ENCODE measurements at places on chromosomes 4 and X.

DNA sequence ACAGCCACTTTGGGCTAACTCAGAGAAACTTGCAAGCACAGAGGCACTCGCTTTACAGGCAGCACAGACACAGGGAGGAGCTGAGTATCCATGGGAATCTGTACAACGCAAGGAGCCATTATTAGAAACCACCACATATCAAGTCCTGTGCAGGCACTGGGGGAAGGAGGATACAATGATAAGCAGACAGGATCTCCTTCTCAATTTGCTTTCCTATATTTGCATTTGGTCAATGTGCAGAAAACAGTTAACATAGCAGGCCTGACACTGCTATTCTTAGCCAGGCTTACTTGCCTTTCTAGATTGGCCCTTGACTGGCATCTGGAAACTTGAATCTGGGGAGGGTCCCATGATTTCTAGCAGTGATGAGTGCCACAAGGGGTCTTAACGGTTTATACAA, 65.8 kb downstream of the TEC start:
- DNase-seq: no peak

- DNase-seq: no peak
Measured at GRCh38 chr4:57119054-57119651, 9.0 kb upstream of the IGFBP7 start.

DNA sequence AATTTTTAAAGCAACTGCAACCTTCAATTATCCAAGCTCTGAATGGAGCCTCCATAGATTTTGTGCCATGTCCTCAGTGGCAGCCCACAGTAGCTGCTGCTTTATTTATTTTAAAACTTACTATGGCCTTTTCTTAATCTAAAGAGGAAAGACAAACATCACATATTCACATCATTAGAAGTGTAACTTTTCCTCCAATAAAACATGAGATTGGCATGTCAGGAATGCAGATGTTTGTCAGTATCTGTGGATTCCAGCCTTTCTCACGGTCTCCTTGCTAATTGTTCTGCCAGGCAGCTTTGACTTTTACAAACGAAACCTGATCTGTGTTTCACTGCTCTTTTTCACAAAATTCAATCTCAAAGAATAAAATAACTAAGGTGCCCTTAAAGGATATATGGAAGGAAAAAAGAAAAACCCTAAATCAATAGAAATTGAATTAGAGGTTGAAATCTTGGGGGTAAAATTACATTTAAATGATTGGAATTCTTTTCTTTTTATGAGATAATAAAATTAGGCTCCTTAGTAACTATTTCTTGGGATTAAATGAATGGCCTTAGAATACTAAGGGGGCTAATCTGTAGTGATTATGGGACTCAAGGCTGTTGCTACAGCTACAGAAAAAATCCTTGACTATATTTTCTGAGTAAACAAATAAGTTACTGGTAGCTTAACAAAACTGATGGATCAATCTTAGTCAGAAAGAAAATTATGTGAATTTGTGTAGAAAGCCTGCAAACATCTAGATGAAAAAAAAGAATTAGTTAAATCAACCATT, 151.3 kb downstream of the RTL9 start:
- peak; percentile 2 for DNase-seq

- no peak for DNase-seq
Measured at GRCh38 chr4:73376976-73377375, 27.1 kb upstream of the ALB start.

DNA sequence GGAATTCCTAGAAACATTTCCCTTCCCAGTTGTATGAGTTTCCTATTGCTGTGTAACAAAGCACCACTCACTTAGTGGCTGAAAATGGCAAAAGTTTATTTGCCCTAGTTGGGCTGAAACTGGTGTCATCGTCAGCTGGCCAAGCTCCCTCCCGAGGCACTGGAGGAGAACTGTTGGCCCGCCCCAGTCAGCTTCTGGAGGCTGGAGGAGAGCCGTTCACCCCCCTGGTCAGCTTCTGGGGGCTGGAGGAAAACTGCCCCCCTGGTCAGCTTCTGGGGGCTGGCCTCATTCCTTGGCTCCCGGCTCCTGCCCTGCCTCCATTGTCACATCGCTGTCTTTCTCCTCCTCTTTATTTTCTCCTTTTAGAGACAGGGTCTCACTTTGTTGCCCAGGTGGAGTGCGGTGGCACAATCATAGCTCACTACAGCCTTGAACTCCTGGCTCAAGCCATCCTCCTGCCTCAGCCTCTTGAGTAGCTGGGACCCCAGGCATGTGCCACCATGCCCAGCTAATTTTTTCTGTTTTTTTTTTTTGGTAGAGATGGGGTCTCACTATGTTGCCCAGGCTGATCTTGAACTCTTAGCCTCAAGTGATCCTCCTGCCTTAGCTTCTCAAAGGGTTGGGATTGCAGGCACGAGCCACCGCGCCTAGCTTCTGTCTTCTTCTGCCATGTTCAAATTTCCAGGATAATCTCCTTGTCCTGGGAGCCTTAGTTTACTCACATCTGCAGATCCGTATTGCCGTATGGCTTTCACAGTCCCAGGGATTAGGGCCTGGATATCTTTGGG, 3.2 kb downstream of the RGS12 start:
- no peak for DNase-seq

- no peak for DNase-seq
Measured at GRCh38 chrX:106415276-106415895, 196.4 kb upstream of the RADX start.

- no peak for DNase-seq
Measured at GRCh38 chr4:137278431-137278830, 253.9 kb downstream of the PCDH18 start.

DNA sequence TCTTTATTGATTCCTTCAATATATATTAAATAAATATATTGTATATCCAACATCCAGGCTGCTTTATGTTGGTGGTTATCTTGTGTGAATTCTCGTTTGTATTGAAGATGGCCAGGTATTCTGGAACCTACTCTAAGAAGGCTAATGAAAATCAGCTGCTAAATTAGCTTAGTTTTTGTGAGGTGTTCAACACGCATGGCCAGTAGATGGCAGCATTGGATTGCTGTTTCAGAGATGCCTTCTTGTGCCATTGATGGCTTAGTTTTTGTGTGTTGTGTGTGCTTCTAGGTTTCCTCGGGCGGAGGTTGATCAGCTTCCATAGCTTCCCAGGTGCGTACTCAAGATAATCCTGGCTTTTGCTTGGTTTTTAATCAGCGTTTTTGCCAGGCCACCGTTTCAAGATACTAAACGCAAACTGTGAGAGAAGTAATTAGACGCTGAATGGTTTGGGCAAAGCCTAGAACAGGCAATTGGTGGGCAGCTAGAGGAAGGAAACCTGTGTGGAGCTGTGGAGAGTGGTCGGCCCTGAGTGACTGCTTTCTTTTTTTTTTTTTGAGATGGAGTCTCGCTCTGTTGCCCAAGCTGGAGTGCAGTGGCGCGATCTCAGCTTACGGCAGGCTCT, 15.1 kb downstream of the NOCT start:
- peak; percentile 39 for DNase-seq

DNA sequence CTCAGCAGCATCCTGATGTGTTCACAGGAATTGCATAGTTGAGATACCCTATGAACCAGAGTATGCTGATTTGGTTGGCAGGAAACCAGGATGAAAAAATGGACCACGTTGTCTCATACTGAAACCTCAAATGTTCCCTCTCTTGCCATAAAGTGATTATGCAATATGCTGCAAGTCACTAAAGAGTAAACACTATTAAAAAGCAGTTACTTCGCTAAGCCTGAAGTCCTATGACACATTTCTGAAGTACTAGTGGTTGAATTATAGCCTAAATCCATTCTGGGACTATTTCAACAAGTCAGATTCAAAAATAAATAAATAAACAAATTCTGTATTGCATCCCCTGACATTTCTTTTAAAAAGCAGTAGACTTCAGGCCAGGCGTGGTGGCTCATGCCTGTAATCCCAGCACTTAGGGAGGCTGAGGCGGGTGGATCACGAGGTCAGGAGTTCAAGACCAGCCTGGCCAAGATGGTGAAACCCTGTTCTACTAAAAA, 106.0 kb upstream of the NAP1L5 start:
- DNase-seq: peak; percentile 91

- DNase-seq: no peak
Measured at GRCh38 chr4:177265729-177266128, 43.9 kb upstream of the NEIL3 start.

DNA sequence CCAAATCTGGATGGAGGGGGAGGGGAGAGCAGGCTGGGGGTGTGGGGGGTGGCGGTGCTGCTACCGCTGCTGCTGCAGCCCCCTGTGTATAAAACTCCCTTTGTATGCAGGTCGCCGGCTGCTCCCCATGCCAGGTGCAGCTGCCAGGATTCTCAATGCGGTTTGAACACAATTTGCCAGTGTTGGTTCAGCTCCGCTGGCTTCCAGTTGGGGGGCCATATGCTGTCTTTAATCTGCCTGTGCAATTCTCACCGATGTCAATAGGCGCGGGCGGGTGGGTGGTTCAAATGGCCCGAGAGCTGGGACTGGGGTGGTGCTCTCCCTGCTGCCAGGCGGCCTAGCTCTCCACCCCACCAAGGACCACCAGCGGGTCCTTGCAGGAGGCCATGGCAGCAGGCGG, 257.6 kb downstream of the BCOR start:
- DNase-seq: no peak

- DNase-seq: no peak
Measured at GRCh38 chr4:101290654-101291053, 56.7 kb downstream of the PPP3CA start.

DNA sequence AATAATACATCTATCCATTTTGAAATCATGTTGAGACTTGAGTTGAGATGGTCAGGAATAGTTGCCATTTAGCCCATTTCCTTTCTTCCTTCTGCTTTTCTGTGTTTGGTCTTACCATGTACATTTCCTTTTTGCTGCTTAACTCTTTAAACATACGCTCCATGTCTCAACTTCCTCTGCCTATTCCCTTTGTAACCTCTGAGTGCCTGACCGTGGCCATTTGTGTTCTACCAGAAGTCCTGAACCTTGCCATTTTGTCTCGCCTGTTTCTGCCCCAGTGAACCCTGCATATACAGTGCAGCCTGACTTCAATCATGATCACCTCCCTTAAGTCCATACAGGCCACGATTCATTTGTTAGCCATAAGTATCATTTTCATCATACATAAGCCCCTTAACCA, 169.0 kb downstream of the RAPGEF2 start:
- no peak for DNase-seq

GRCh38 chrX:74781507-74782034, 143.7 kb downstream of the NEXMIF start:
- DNase-seq: no peak

All from HS-5 (cell line).